ENCODE measurements at places on chromosomes 2 and 18. TPM values are rescaled to one million over a fixed set of nuclear protein-coding genes. Genes with fewer than 3 reads are reported as not detected.

The CHRND gene
- not detected for total RNA-seq

The G6PC2 gene
- total RNA-seq = not detected

The CTLA4 gene
- total RNA-seq = not detected

The POTEE gene
- total RNA-seq = 0.33 TPM

The REEP1 gene
- not detected for total RNA-seq

The RTKN gene
- total RNA-seq = 124 TPM

The OR6B2 gene
- total RNA-seq = not detected

The TTN gene
- total RNA-seq = 0.38 TPM

The SKA1 gene
- 0.83 TPM for total RNA-seq

The SERPINE2 gene
- total RNA-seq = 535 TPM

The NPPC gene
- total RNA-seq = not detected

The AMER3 gene
- total RNA-seq = not detected

The SLC19A3 gene
- 0.83 TPM for total RNA-seq

The SERPINB13 gene
- 12.4 TPM for total RNA-seq

The SERPINB11 gene
- not detected for total RNA-seq

The RAB17 gene
- total RNA-seq = 8.9 TPM

The E2F6 gene
- total RNA-seq = 13.5 TPM

The CCT4 gene
- total RNA-seq = 117 TPM

The CXCR2 gene
- total RNA-seq = not detected

The LIPG gene
- total RNA-seq = 78.8 TPM

The CCDC85A gene
- 0.17 TPM for total RNA-seq

The STPG4 gene
- 0.17 TPM for total RNA-seq

The RGPD4 gene
- total RNA-seq = under 0.01 TPM

The CAPN14 gene
- total RNA-seq = 0.17 TPM

The ASXL3 gene
- total RNA-seq = 0.50 TPM

The ORC2 gene
- total RNA-seq = 44.5 TPM

The MALL gene
- total RNA-seq = 24.7 TPM

The ANKRD62 gene
- total RNA-seq = not detected

The DNAH7 gene
- total RNA-seq = 0.56 TPM

The ACKR3 gene
- 1.6 TPM for total RNA-seq

The REG3G gene
- total RNA-seq = not detected

The LRRC30 gene
- total RNA-seq = not detected

Measured in mammary epithelial cell (primary cell).